Smooth muscle cell of bladder (primary cell): ENCODE measurements at places on chromosomes 2 and 18. TPM values are rescaled to one million over a fixed set of nuclear protein-coding genes. Genes with fewer than 3 reads are reported as not detected.

Gene TUBA4B
- not detected in 2 replicates for total RNA-seq

Gene NMUR1
- not detected in 2 replicates for total RNA-seq

Gene XDH
- 0.14 TPM in 1 of 2 replicates, not detected in the other for total RNA-seq

Gene CXCR1
- total RNA-seq = not detected in 2 replicates

Gene DCC
- not detected in 2 replicates for total RNA-seq

Gene FAM228A
- under 0.01 and 0.18 TPM in 2 replicates for total RNA-seq

Gene MYOM1
- total RNA-seq = 1.3 and 2.5 TPM in 2 replicates

Gene TNFRSF11A
- 0.09 and 0.14 TPM in 2 replicates for total RNA-seq

Gene CCDC74A
- 5.5 and 11.5 TPM in 2 replicates for total RNA-seq

Gene FTCDNL1
- 0.92 and 1.00 TPM in 2 replicates for total RNA-seq

Gene SH3RF3
- 2.6 and 3.7 TPM in 2 replicates for total RNA-seq

Gene WDFY1
- total RNA-seq = 138 and 158 TPM in 2 replicates

Gene RIT2
- total RNA-seq = not detected in 2 replicates

Gene INPP5D
- 0.43 and 0.46 TPM in 2 replicates for total RNA-seq

Gene SP140
- under 0.01 and 0.14 TPM in 2 replicates for total RNA-seq

Gene IL36G
- not detected in 2 replicates for total RNA-seq
